ENCODE measurements at places on chromosomes 2 and 18.

DNA sequence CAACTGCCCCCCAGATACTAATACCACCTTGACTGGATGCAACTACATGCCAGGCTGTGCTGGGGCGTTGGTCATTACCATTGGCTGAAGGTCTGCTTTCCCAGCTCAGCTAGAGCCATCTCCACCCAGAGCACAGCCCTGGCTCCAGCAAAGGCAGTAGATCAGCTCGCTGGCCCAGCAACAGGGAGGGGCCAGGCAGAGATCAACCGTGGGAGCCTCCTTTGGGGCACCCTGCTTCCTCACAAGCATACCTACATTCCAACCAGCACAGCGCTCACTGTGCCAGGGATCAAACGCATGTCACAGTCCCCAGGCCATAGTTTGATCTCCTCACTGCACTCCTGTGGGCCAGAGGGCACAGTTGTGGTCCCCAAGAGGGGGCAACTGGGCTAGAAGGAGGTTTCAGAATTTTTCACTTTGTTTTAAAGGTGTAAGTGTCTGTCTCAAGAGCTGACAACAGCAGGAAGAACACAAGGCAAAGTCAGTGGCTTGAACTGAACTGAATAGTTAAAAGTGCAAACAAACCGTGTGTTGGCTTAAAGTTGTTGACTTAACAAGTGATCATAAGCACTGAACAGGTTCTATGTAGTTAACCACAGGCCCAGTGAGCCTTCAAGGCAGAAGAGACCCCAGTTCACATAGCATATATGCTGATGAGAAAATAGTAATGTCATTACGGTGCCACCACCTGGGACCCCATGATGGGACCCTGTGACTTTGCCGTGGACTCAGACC lies 70.1 kb upstream of the BZW1 start:
- DNase-seq = no peak

DNA sequence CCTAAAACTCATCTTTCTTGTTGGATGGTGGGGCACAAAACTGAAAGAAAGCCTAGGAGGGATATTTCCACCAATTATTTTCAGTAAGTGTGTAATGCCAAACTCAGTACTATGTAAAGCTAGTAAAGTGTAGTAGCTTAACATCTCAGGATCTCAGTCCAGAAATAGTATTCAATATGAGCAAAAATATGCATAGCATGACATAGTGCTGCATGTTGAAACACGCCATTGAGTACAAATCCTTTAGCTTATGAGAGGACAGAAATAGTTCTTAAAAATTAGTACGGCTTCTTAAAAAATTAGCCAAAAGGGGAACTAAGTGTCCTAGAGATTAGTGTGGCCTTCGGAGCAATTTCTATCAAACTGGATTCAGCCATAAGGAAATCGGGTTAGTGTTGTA lies 21.7 kb upstream of the ATL2 start:
- no peak for DNase-seq

DNA sequence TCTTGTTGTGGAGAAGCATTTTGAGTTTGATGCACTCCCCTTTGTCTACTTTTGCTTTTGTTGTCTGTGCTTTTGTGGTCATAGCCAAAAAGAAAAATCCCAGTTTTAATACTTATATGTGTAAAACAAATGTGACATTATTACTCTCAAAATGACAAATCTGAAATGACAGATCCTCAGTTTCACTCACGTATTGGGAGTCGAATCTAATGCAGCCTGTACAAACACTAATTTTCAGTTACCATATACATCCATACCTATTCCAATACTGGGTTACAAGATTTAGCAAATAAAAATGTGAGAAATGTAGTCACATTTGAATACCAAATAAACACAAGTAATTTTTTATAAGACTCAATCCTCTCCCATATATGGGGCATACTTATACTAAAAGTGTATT lies 148.2 kb upstream of the ZNF516 start:
- DNase-seq = no peak

DNA sequence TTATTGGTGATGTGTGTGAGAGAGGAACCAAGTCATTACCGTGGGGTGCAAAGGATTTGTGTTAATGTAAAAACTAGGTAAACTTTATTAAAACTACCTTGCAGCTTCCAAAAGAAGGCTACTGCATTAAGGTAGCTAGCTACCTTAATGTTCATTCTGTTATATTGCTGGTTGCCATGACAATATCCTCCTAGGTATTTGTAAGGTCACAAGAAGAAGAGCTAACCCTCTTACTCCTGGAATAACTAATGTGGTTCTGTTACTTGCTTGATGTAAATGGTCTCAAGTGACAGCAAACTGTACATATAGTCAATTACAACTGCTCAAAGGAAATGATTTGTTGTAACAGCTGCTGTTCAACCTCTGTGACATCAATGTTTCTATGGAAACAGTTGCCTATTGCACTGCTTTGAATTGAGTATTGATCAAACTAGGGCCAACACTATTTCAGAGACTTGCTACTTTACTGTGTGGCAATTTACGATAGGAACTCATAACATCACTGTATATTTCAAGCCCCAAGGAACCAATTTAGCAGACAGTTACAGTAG lies 319.8 kb upstream of the HNRNPA3 start:
- DNase-seq = no peak

DNA sequence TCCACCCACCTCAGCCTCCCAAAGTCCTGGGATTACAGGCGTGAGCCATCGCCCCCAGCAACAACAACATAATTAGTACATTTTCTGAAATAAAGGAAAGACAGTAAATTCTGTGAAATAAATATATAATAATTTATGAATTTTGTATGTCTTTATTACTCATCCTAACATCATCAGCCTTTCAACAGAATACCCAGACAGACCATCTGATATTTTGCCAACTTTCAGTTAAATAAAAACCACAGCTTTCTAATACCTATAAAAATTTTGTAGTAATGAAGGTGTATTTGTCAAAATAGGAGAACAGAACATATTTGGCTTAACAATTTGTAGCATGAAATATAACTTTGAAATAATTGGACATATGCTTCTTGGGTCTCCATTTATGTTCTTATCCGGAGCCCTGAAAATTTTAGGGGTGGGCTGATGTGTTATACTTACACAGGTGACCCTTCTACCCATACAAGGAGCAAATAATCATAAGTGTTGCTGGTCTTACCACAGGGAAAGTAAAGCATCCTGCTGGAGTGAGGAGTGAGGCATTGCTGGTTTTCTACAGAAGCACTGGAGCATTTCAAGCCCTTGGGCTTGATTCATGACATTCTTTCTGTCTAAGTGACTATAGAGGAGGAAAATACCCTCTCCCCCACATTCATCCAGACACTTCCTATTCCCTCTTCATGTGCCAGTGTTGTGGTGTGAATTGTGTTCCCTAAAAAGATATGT lies 99.3 kb downstream of the SPOPL start:
- DNase-seq = no peak

DNA sequence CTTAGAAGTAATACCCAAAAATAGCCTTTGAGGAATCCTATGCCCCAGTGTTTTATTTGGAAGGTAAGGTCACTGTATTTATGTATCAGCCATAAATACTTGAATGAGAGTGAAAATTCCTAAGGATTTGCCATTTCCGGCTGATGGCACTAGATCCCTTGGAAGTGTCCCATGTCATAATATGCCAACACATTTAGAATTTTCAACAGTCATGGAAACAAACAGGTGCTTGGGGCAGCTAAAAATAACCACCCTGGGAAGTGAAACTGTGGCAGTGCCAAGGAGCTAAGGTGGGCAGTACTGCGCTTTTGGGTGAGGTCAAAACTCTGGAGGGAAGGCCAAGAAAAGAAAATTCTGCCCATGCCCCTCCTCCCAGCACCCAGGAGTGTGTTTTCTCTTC lies 80.2 kb downstream of the TCF7L1 start:
- no peak for DNase-seq

Data from A673 (cell line).